ENCODE measurements at places on chromosomes 1 and 21. TPM values are rescaled to one million over a fixed set of nuclear protein-coding genes. Genes with fewer than 3 reads are reported as not detected.
A peak's percentile ranks its signal among the peaks of the same experiment; 100 is the strongest.

GRCh38 chr1:18149027-18149641 is 41.5 kb downstream of the IGSF21 start:
- peaks cover 3% of the 10 kb centered on the region for H3K27me3 ChIP-seq
- H3K27ac ChIP-seq, result no peak overlapping the region
- no peak overlapping the region for H3K4me3 ChIP-seq
- DNase-seq, result no peak
- H3K36me3 ChIP-seq, result no peaks in the 10 kb centered on the region

Gene CASZ1
- 0.58 TPM for total RNA-seq

GRCh38 chr1:184866991-184867788 is 107.1 kb downstream of the NIBAN1 start:
- H3K4me1 ChIP-seq, result peaks cover 20% of the 10 kb centered on the region
- peak; percentile 55 for DNase-seq
- no peaks in the 10 kb centered on the region for H3K36me3 ChIP-seq
- H3K27me3 ChIP-seq, result no peaks in the 10 kb centered on the region
- no peak overlapping the region for H3K27ac ChIP-seq

DNA sequence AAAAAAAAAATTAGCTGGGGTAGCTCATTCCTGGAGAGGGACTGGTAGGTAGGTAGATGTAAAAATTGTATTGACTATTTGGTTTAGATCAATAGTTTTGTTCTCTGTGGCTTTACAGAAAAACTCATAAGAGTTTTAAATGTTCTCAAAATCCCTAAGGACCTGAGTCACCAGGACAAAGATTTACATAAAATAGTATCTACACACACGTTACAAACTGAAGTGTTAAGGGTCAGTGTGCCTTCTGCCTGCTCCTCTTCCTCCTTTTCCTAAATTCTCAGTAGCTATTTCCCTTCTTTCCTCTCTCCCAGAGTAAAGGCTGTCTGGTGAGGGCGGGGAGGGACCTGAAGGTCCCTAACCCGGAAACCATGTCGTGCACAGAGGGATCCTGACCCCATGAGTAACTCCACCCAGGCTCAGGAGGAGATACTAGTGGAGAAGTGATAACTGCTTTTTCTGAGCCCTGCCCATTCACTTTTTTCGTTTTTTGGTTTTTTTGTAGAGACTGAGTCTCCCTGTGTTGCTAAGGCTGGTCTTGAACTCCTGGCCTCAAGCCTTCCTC is 8.1 kb downstream of the PLEKHM2 start:
- H3K4me1 ChIP-seq, result no peaks in the 10 kb centered on the region
- H3K27me3 ChIP-seq, result no peaks in the 10 kb centered on the region
- H3K4me3 ChIP-seq, result no peak overlapping the region

Gene CNR2
- total RNA-seq, result not detected

- DNase-seq, result no peak
- H3K36me3 ChIP-seq, result no peaks in the 10 kb centered on the region
- no peak overlapping the region for H3K4me3 ChIP-seq
- H3K27me3 ChIP-seq, result no peaks in the 10 kb centered on the region
- H3K4me1 ChIP-seq, result no peaks in the 10 kb centered on the region
Measured at GRCh38 chr1:82059959-82060358, 259.2 kb downstream of the ADGRL2 start.

Gene TPTE
- not detected for total RNA-seq

- H3K4me3 ChIP-seq, result no peak overlapping the region
- no peak overlapping the region for H3K27ac ChIP-seq
- peaks cover 25% of the 10 kb centered on the region for H3K4me1 ChIP-seq
- H3K36me3 ChIP-seq, result no peaks in the 10 kb centered on the region
- H3K27me3 ChIP-seq, result no peaks in the 10 kb centered on the region
- peak; percentile 52 for DNase-seq
Measured at GRCh38 chr1:162136760-162137159, 67.3 kb downstream of the NOS1AP start.

- H3K27me3 ChIP-seq, result no peaks in the 10 kb centered on the region
- peaks cover 6% of the 10 kb centered on the region for H3K4me1 ChIP-seq
- no peak overlapping the region for H3K4me3 ChIP-seq
- no peak for DNase-seq
- H3K27ac ChIP-seq, result no peak overlapping the region
- H3K36me3 ChIP-seq, result no peaks in the 10 kb centered on the region
Measured at GRCh38 chr1:246121533-246121932, 385.5 kb downstream of the SMYD3 start.

Measured in SJSA1 (cell line).